Activated naive CD8-positive, alpha-beta T cell treated with anti-CD3 and anti-CD28 coated beads, Interleukin-2, amount 50 U/mL, for 16 hours (primary cell): ENCODE measurements at places on chromosomes 13 and 19.

- no peak for DNase-seq
Observed at GRCh38 chr13:113145496-113145895, 13.0 kb upstream of the PROZ start.

DNA sequence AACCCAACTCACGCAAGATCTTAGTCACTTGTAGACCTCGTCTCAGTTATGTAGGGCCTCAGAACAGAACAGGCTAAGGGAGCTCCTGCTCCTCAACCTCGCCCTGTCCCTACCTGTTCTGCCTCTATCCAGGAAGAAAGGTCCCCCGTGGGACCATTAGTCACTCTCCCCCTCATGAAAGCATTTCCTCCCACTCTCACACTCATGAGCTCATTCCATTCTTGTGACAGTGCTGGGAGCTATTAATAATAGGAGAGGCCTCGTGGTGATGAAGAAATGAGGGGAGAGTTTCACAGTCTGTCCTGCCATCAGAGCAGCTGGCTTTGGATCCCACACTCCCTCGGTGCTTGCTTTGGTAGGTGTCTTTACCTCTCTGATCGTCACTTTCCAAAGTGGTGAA, 10.2 kb downstream of the PPP2R1A start:
- DNase-seq, result no peak

- no peak for DNase-seq
Observed at GRCh38 chr19:48340995-48341394, 15.6 kb downstream of the EMP3 start.

- no peak for DNase-seq
Observed at GRCh38 chr19:48206397-48207093, 36.1 kb downstream of the ZSWIM9 start.

- DNase-seq, result no peak
Observed at GRCh38 chr19:33290082-33290815, 12.1 kb downstream of the CEBPA start.

GRCh38 chr13:44870456-44870929, 118.8 kb downstream of the NUFIP1 start:
- no peak for DNase-seq

DNA sequence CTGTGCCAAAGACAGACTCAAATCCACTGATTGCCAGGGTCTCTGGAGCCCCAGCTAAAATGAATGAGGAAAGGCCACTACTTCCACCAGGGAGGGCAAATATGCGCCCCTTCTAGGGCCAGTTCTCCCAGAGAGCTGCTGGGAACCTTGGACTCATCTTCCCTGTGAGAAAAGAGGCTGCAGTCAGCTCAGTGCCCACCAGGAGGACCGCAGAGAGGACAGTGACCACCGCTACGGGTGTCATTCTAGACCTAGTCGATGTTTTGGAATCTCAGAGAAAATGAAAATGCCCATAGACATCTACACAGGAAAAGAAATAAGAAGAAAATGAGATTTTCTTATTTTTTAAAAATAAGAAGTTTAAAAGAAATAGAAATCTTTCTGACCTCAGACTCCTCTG, 235.1 kb downstream of the UQCRFS1 start:
- no peak for DNase-seq
